Hepatocyte (in vitro differentiated cells): ENCODE measurements at places on chromosomes 4 and X. TPM values are rescaled to one million over a fixed set of nuclear protein-coding genes. Genes with fewer than 3 reads are reported as not detected.

Gene SYTL4
- 1.2 and 2.4 TPM in 2 replicates for total RNA-seq

Gene ASB5
- 0.10 TPM in 1 of 2 replicates, not detected in the other for total RNA-seq

DNA sequence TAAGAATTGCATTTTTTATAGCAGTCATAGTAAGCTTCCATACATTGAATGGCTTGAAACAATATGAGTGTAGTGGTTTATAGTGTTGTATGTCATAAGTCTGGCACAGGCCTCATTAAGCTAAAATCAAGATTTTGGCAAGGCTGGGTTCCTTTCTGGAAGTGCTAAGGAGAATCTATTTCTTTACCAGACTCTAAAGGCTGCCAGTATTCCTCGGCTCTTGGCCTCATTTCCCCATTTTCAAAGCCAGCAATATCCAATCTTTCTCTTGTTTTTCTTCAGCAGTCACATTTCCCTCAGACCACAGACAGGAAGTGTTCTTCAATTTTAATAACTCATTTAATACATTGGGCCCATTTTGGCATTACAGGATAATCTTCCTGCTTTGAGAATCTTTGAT is 1155.5 kb upstream of the PABPC4L start:
- H3K4me1 ChIP-seq, result no peaks in the 10 kb centered on the region
- no peak for DNase-seq
- H3K4me3 ChIP-seq, result no peak overlapping the region
- no peak overlapping the region for H3K27ac ChIP-seq
- H3K27me3 ChIP-seq, result no peaks in the 10 kb centered on the region

Gene KLHL13
- 44.9 and 49.4 TPM in 2 replicates for total RNA-seq

DNA sequence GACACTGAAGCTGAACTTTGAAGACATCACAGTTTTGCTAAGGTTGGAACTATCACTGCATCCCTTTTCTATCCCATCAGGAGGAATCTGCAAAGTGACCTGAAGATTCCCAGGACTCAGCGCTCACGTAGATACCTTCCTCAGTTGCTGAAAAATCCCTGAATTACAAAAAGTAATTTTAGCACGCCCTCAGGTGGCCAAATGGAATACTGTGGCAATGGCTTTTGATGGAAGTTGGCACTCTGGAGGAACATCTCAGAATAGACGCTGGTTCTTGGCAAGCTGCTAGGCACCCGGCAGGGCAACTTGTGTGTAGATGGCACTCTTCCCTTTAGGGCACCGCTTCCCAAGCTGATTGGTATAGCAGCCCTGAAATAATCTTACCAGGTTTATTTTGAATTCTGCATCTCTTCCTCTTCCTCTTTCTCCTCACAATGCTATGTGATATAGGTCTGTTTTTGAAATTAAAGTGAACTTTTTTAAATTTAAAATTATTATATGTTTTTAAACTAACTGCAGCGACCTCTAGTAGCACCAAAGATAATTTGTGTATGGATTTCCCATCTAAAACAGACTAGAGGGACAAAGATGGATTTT is 16.3 kb upstream of the ESX1 start:
- H3K36me3 ChIP-seq, result no peaks in the 10 kb centered on the region
- no peak overlapping the region for H3K27ac ChIP-seq
- no peak overlapping the region for H3K4me3 ChIP-seq
- H3K4me1 ChIP-seq, result no peaks in the 10 kb centered on the region
- peak; percentile 38 for DNase-seq

GRCh38 chr4:179596621-179597020 is 2154.4 kb upstream of the AGA start:
- DNase-seq, result no peak
- no peaks in the 10 kb centered on the region for H3K4me1 ChIP-seq
- H3K27me3 ChIP-seq, result no peaks in the 10 kb centered on the region
- no peaks in the 10 kb centered on the region for H3K36me3 ChIP-seq
- no peak overlapping the region for H3K4me3 ChIP-seq

DNA sequence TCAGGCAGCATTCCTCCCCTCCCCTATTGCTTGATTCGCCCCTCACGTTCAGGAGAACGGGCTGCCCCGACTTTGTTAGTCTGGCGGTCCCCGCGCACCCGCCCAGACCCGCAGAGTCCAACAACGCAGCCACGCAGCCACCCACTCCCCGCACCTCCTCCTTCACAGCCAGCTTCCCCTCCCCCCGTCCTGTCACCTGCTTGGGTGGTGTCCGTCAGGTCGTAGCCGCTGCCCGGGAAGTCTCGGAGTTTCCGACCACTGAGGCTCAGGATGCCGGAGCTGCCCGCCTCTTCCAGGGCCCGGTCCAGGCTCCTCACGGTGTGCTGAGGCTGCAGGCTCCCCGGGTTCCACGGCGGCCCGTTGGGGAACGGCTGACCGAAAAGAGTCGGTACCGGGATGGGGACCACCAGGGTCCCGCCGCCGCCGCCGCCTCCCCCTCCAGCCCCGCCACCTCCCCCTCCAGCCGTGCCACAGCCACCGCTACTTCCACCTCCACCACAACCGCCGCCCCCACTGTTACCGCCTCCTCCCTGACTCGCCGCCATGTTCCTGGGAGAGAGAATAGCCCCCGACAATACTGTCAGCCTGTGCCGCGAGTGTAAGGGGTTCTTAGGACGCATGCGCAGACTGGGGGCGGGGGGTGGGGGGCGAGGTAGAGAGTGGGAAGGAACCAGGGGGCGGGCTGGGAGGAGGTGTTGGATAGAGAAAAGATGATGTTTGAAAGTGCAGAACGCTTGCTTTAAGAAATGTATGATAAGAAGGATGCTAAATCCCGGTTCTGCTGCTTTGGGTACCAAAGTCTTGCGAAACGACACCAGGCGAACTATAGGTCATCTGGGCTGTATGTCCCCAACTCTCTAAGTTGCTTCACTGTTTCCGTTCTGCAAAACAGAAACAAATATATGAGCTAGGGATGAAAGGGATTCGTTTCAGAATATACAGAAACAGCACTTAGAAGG is at the start of gene LRCH2:
Gene LRCH2, minus strand, starts transcription at position 600 of the 959 bp plus-strand sequence. Its CDS starts 55 bp downstream, at position 545.
- H3K4me3 ChIP-seq, result peak within 1 kb of the TSS; percentile 18
- peaks cover 4% of the 10 kb centered on the region for H3K4me1 ChIP-seq
- peak within 1 kb of the TSS; percentile 79 for H3K27ac ChIP-seq
- no peaks in the 10 kb centered on the region for H3K36me3 ChIP-seq
- peak; percentile 76 for DNase-seq
- H3K27me3 ChIP-seq, result no peaks in the 10 kb centered on the region

DNA sequence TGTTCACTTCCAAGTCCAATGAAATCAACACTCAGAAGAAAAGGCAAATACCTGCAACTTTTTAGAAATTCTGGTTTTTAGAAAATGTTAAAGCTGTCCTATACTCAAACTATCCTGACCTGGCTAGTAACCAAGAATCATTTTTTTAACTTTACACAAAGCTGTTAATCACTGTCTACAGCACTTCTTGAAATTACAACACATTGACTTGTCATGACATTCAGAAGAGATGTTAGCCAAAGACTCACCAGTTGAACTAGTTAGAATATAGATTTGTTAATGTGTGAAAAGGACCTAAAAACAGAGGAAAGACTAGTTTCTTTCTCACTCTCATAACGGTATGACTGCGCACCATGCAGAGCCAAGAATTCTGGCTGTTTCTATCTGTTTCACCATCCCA is 98.8 kb downstream of the COX18 start:
- no peaks in the 10 kb centered on the region for H3K27me3 ChIP-seq
- DNase-seq, result no peak
- H3K4me3 ChIP-seq, result no peak overlapping the region
- H3K4me1 ChIP-seq, result peaks cover 5% of the 10 kb centered on the region

DNA sequence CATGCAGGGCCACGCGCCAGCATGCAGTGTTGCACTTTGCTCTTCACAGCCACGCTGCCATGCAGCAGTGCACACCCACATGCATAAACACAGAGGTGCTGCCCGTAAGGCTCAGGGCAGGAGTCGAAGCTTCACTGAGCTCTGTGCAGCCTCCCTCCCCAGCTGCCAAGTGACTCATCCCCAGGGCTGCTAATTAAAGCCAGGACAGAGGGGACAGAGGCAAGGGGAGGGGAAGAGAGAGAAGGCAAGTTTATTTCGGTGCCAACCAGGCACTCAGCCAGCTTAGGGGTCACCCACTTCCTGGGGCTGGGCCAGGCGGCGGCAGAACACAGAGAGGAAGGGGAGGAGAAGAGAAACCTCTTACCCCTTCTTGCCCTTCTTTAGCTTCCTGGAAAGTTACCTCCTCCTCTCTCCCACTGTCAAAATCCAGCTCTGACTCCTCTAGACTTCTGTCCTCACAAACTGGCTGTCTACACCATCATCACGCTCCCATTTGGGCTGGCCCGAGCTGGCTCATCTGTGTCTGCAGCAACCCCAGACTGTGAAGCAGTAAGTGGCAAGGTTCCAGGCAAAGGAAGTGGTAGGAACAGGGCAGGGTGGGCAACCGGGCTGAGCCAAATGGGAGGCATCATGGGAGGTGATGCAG is 6.2 kb upstream of the IQSEC2 start:
- no peaks in the 10 kb centered on the region for H3K36me3 ChIP-seq
- H3K4me3 ChIP-seq, result no peak overlapping the region
- H3K27me3 ChIP-seq, result no peaks in the 10 kb centered on the region
- peak overlapping the region; percentile 46 for H3K27ac ChIP-seq

GRCh38 chr4:40251366-40251765 is 54.5 kb downstream of the RHOH start:
- no peak overlapping the region for H3K4me3 ChIP-seq
- no peaks in the 10 kb centered on the region for H3K27me3 ChIP-seq
- H3K4me1 ChIP-seq, result peaks cover 16% of the 10 kb centered on the region
- no peak for DNase-seq

Gene ABLIM2
- 0.68 and 1.7 TPM in 2 replicates for total RNA-seq

DNA sequence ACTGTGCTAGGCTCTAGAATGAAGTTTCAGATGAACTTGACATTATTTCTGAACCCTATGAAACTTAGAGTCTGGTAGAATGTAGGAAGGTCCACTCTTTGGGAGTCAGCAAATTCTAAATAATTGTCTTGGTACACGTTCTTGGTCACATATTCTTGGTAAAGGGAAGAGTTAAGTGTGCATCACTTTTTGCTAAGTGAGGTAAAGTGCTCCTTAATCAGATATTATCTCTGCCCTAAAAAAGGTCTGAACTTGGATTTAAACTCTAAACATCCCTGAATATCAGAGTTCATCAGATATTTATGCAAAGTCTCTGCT is 7.2 kb downstream of the OCIAD2 start:
- H3K4me3 ChIP-seq, result no peak overlapping the region
- no peak for DNase-seq
- no peaks in the 10 kb centered on the region for H3K4me1 ChIP-seq
- no peak overlapping the region for H3K27ac ChIP-seq

GRCh38 chrX:101359966-101360365 is 11.4 kb upstream of the TIMM8A start:
- H3K36me3 ChIP-seq, result no peaks in the 10 kb centered on the region
- DNase-seq, result no peak
- H3K4me1 ChIP-seq, result no peaks in the 10 kb centered on the region
- H3K4me3 ChIP-seq, result no peak overlapping the region
- no peak overlapping the region for H3K27ac ChIP-seq

Gene MAP3K15
- total RNA-seq, result 0.33 and 0.48 TPM in 2 replicates

Gene PPAT
- 17.1 and 21.0 TPM in 2 replicates for total RNA-seq

DNA sequence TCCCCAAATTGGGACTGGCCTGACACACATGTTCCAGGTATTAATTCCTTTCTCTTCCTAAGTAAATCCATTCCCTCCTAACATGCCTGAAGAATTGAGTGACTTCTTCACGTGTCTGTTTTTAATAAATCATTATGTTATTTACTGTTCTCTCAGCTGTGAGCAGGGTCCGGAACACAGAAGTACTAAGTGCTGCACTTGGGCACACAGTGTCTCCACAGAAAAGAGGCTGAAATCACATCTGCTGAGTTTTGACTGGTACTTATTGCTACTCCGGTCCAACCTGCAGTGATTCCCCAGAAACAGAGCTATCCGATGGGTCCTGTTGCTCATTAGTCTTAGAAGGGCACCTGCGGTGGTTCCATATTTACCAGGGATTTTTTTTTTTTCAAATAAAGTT is 202.6 kb downstream of the RBM46 start:
- H3K27ac ChIP-seq, result no peak overlapping the region
- DNase-seq, result no peak
- no peaks in the 10 kb centered on the region for H3K4me1 ChIP-seq

Gene PABPC5
- total RNA-seq, result 5.4 and 7.1 TPM in 2 replicates
